GM20000 (cell line): ENCODE measurements at places on chromosomes 3 and 15.

DNA sequence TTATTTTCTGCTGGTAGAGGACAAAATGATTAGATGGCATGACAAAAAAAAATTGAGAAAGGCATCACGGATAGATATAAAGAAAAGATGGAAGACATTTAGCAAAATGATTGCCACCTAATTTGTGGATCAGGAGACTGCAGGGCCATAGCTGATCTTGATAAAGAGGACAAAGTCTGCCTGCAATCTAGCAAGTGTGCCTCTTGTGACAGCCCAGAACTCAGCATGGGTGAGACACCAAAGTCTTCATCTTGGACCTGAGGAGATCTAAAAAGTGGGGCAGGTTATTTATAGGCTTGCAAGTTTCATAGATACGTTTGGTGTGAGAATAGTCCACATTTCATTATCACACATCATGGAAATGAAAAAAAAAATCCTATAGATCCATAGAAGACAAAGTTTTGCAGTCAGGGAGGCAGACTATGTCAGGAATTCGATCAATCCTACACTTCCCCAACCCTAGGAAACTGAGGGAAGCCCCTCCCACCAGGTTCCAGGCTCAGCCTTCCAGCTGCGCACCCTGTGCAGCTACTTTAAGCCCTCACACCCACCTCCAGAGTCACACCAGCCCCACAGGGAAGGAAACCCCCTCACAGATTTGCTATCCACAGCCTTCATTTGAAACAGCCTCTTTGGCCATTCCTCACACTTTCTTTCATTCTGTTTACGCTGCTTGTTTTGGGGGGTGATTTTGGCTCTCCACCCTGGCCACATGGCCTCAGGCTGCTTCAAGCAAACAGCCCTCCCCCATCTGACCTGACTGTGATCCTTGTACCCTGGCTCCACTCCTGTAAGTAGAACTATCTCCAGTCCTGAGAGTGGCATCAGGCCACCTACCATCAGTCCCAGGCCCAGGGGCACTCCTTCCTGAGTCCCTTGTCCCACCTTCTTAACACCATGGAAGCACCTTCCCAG is 28.1 kb upstream of the KLHL6 start:
- no peak for DNase-seq

DNA sequence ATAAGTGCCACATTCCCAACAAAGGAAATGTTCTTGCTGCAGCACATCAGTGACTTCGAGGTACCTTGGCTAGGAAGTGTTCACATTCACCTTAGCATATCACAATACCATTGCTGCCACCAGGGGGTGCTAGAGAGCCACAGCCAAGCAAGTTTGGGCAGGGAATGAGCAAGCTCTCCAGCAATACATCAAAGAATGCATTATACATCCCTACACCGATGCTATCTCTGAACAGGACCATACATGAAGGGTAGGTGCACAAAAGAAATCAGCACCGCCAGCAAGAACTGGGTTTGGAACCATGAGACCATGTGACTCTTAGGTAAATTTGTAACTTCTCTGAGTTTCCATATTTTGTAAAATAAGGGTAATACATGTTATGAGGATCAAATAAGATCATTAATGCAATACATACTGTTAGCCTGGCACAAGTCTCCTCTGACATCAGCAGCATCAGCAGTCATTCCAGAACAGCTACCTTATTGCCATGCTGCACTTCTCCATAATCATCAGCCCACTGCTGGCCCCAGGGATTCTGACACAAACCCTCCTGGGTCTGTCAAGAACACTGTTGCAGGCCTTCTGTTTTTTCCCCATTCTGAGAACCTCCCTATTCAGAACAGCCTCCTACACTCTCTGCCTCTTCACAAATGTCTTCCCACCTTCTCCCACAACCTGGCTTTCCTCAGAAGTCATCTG is 37.5 kb downstream of the RYK start:
- DNase-seq = peak; percentile 67

- no peak for DNase-seq
These were observed 5.0 kb downstream of the LMCD1 start for GRCh38 chr3:8506571-8507061.

DNA sequence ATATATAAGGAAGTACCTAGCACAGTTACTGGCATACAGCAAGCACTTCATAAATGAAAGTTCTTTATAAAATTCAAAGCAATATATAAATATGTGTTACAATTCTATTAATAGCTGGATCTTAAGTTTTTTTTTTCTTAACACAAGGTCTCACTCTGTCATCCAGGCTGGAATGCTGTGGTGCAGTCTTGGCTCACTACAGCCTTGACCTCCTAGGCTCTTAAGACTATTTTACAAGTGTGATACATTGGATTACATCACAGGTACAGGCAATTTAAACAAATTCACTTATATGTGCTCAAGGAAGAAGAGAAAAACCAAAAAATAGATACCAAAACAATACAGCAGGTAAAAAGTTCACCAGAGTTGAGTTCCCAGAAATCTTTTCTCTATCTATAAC is 60.6 kb downstream of the ZNF280D start:
- DNase-seq = no peak

DNA sequence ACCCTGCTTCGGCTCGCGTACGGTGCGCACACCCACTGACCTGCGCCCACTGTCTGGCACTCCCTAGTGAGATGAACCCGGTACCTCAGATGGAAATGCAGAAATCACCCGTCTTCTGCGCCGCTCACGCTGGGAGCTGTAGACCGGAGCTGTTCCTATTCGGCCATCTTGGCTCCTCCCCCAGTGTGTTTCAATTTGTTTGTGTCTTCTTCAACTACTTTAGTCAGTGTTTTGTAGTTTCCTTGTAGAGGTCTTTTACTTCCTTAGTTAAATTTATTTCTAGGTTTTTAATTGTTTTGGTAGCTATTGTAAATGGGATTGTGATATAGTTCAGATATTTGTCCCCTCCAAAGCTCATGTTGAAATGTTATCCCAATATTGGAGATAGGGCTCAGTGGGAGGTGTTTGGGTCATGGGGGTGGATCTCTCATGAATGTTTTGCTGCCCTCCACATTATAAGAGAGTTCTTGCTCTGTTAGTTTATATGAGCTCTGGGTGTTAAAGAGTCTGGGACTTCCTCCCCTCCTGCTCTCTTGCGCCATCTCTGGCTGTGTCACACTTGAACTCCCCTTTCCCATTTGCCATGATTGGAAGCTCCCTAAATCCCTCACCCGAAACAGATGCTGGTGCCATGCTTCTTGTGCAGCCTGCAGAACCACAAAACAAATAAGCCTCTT is 304.4 kb downstream of the DOCK3 start:
- no peak for DNase-seq

GRCh38 chr3:107428051-107428858 is 51.0 kb downstream of the CCDC54 start:
- DNase-seq = no peak

DNA sequence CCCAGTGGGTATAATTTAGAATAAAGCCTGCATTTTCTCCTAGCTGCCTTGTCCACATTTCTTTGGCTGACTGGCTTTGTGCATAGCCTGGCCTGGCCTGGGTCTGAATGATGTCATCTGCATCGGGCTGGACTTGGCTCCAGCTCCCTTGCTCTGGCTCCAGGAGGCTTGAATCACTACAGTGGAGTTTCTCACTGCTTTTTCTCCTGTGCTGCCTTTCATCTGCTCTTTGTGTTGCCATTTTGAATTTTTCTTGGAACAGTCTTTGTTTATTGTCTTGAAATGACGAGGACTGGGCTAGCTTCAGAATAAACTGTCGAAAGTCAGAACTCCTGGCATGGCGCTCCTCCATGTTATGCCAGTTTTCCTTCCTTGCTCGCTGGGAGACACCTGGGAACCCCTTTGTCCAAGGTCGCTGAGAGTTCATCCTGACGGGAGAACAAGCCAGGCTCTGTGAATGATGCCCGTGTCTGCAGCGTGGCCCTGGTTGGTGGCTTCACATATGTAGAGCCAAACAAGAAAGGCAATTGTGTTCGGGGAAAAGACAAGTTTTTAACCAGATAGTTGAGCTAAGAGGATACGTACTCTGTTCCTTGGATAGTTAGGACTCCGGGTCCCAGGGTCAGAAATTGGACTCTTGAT is 258.9 kb downstream of the PDZRN3 start:
- DNase-seq = no peak

DNA sequence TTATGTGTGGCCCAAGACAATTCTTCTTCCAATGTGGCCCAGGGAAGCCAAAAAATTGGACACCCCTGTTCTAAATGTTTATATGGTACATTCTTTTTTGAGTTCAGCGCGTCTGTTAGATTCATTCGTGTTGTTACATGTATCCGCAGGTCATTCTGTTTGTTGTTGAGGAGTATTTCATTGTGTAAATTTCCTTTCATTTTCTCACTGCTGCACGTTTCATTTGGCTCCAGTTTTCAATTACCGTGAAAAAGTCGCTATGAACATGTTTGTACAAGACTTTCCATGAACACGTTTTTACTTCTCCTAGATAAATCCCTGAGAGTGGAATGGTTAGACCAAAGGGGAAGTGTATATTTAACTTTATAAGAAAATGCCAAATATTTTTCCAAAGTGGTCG is 7.5 kb upstream of the OPA1 start:
- DNase-seq = no peak

- DNase-seq = no peak
These were observed 28.6 kb upstream of the OR5K4 start for GRCh38 chr3:98325055-98325454.

- DNase-seq = no peak
These were observed 5.8 kb upstream of the CCR3 start for GRCh38 chr3:46236294-46237054.

GRCh38 chr3:72444656-72445223 is 403.5 kb downstream of the SHQ1 start:
- peak; percentile 27 for DNase-seq
